ENCODE measurements at places on chromosomes 1 and 21. TPM values are rescaled to one million over a fixed set of nuclear protein-coding genes. Genes with fewer than 3 reads are reported as not detected.
A peak's percentile ranks its signal among the peaks of the same experiment; 100 is the strongest.

DNA sequence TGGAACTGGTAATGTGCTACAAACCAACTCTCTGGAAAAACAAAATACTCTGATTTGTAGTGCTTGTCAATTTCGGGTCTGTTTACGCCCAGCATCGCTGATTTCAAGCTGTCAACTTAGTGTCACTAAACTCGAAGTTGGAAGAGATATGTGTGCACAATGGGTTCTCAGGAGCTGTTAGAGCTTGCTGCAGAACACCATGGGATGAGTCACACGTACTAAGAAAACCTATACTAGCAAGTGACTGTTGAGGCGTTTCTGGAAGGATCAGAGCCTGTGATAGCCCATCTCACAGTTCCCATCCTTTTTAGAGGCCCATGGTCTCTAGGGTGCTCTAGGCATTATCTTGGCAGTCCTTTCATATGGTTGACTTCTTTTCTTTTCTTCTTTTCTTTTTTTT is 14.3 kb downstream of the GMEB1 start:
- no peak for DNase-seq

Gene ADCY10
- not detected for total RNA-seq

DNA sequence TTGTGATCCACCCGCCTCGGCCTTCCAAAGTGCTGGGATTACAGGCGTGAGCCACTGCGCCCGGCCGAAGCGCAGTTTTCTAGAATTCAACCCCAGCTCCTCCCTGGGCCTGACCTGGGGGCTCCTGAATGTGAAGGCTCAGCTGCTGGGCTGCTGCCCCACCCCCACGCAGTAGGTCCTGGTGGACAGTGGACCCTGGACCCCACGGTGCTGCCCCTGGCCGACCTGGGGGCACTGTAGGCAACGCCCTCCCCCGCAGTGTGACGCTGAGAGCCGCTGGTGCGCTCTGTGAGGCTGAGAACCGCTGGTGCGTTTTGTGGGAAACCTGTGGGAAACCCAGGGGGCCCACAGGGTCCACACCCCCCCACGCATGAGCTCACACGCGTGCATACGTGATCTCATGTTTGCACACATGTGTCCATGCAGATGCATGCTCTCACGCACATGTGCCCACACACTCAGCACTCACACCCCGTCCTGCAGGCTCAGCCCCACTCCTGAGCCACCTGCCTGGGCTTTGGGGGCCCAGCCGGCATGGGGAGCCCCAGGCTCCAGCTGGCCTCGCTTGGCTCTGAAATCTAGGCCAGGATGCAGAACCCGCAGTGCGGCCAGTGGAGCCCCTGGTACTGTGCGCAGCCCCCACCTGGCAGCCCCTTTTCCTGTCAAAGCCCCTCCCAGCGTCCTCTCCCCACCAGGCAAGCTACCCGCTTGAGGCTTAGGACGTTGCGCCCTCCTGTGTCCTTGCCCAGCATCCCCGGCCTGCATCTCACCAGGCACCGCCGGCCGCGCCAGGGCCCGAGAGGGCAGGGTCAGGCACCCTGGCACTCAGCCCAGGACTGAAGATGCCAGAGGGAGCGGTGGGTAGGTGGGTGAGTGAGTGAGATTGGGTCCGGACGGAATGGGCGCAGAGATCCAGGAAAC is 67.7 kb downstream of the COL18A1 start:
- no peak for DNase-seq

DNA sequence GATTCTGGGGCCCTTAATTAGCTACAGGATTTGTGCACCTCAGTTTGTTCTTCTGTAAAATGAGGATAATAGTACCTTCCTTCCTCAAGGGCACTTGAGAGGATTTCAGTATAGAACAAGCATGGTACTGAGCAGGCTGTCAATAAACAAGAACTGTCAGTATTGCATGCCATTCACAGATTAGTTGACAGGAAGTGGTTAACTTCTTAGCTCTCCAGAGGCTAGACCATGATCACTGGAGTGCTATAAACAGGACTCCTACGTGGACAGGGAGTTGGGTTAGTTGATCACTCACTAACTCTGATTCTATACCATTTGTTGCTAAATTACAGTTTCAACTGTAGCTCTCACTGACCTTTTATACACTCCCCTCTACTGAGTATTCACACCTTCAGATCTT is 126.2 kb upstream of the DAB1 start:
- DNase-seq, result no peak

Gene SLC44A3
- total RNA-seq, result 9.3 TPM

Gene PIK3C2B
- total RNA-seq, result 2.1 TPM

- DNase-seq, result no peak
Measured at GRCh38 chr21:25557180-25557579, 50.1 kb downstream of the MRPL39 start.

DNA sequence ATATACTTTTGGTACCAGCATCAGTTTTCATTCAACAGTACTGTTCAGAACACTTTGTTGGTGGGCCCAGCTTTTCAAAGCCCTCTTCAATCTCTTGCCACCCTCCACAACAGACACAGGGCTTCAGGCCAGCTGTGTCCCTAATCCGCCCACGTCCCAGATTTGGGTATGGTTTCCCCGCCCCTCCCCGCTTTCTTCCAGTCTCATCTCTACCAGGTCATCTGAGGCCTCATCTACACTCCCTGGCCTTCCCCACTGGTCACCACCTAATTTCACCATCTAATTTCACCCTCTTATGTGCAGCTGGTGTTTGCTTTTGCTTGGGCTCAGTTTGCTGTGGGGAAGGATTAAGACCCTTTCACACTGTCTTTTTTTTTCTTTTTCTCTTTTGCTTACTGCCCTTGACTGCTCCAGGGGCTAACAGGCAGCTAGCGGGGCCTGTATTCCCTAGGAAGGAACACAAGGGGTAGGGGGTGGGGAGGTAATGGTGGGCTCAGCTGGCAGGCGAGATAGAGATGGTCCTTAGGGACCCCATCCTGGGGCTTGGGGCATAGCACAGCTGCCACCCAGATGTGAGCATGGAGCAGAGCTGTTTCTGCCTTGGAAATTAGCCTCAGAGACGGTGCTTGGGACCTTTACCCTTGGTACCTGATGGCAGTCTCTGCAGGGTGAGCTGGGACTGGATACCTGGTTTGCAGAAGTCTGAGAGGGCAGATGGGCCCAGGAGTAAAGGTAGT is 3.8 kb upstream of the EPB41 start:
- DNase-seq, result no peak

- DNase-seq, result no peak
Measured at GRCh38 chr1:171753685-171754352, 12.0 kb upstream of the VAMP4 start.

DNA sequence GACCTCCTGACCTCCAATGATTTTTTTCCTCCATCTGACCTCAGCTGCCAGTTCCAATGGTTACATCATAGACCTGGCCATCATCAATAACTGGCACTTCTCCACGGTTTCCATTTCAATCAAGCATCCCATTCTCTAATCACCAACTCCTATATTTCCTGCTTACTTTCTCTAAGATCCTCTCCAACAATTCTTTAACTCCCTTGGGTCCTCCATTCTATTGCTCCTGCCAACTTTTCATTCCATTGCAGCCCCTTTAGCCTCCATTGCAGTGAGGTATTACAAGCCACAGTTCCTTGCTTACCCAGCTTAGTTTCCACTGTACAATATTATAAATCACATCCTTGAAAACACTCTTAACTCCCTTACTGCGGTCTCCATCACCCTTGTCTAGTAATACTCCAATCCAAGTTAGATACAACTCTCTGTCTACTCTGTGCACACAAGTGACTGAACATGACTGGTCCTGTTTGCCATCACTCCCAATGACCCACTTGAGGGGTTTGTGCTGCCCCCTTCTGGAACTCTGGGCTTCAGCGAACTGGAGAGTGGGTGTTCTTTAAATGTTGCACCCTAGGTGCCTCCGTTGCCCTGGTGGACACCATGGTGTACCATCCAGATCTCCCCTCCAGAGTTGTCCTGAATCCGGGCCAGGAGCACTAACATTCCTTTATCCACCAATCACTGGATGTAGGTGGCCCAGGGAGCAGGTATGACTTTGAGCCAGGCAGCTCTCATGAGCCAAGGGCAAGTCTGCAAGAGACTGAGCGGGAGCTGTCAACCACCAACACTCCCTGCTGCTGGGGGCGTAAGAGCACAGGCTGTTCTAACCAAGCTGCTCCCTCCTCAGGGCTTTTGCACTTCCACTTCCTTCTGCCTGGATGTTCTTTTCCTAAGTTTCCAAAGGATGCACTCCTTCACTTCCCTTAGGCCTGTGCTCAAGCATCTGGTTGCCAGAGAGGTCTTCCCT is 3.7 kb upstream of the FNDC7 start:
- no peak for DNase-seq

Gene CALML6
- total RNA-seq, result not detected

- DNase-seq, result no peak
Measured at GRCh38 chr1:205714190-205714905, 34.0 kb upstream of the SLC45A3 start.

DNA sequence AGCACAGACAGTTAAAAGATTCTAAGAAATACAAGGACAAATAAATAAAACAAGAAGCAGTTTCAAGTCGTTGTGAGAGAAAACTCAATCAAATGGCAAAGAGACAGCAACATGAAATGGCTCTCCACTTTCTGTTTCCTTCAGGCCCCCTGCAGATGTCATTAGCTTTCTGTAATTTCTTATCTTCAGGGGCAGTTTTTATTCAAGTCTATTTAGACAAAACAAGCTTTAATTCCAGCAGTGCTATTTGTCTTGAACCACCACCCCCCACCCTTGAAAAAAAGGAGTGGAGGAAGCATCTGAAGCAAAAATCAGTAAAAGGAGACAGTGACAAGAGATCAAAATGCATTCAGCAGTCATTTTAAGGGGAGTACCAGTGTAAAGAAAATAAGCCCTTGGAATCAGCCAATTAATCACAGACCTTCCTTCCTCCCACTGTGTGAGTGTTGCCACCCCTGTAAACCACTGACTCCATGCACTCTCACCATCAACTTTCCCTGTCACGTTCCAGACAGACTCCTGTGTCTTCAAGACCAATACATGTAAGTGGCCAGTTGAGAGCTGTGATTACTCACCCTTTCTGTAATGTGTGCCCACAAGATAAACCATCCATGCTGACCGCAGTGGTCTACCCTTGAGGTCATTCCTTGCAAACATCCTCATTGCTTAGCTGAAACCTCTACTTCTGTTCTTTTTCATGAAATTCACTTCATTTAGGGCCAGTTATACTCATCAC is 136.1 kb upstream of the HOOK1 start:
- peak; percentile 64 for DNase-seq

Gene C1orf56
- 3.0 TPM for total RNA-seq

- DNase-seq, result no peak
Measured at GRCh38 chr1:77068013-77068412, 151.2 kb downstream of the PIGK start.

DNA sequence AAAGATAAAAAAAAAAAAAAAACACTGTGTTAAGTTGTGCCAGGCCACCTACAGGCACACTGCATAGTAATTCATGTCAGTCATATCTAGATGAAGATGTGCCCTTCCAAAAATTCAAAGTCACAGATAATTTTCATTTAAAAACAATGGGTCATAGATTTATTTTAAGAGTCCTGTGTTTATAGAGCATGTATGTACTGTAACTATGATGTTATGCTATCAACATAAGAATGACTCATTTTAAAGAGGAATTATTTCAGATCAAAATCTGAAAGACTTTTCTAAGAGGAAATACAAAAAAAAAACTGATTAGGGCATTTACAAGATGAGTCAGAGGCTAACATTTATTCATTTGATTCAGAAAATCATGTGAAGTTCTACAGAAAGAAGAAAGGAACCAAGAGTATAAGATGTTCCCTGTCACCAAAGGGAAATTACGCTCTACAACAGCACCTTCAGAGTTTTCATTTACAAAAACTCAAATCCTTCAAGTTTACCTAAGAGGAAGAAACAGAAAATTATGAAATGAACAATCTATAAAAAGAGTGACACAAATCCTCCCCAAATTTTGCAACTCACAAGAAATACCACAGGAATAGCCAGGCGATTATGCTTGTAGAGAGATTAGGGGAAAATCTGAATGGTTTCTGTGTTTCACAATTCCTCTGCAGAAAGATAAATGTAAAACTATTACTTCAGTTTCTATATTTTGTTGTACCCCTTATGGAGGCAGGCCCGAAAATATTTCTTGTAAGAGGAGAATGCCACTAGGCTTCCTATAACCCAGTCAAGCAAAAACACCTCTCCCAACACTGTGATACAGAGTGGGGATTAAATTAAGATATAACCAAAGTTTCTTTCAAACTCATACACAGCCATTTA is 13.8 kb downstream of the TP53BP2 start:
- DNase-seq, result no peak

DNA sequence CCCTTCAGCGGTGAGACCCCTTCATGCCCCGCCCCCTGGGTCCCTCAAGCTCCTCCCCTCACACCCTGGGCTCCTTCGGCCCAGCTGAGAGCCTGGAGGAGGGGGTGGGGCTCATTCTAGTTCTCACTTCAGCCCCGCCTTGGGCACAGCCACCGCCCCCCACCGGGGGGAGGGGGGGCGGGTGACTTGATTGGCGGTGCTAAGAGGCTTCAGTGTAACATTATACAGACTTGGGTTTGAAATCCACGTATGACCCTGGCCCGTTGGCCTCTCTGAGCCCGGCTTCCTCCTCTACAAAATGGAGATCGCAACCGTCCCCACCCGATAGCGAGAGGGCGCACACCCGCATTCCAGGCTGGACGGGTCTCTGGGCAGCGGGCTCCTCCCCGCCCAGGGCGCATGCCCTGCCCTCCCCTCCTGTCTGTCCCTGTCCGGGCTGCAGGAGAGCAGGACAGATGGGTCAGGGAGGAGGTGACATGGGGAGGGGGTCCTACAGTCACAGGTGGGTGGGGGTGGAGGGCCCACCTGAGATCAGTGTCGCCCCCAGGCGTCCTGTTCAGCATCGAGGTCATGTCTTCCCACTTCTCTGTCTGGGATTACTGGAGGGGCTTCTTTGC is 5.1 kb downstream of the CLCNKB start:
- no peak for DNase-seq

- DNase-seq, result no peak
Measured at GRCh38 chr21:17391811-17392340, 121.0 kb upstream of the CXADR start.

DNA sequence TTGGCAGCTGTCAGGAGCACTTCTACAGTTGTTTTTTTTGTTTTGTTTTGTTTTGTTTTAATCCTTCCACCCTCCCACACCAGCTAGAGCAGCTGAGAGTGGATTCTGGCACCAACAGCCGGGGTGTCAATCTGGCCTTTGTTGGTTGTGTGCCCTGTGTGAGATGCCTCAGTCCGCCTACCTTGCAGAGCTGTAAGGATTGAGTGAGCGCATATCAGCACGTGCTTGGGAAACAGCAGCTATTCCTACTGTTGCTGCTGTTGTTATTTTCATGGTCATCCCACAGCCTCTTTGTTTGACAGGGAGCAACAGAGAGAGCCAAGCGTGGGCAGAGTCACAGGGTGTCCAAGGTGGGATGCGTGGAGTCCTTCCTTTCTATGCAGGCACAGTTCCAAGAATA is 50.4 kb downstream of the PGBD5 start:
- DNase-seq, result no peak

DNA sequence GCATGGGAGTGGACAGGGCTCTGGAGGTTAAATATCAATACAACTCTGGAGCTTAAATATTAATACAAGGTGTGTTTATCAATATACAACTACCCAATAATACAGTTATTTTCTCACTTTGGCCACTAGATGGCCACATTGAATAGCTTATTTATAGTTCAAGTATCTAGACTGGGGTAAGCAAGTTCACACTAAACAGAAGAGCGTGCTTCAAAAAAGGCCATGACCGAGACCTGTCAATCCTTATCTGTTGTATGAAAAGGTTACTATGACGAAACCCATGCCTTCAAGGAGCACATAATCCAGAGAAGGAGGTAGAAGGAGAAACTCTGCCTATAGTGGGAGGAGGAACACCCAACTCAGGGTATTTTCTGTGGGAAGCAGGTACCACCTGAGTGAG is 29.1 kb downstream of the CHML start:
- DNase-seq, result no peak
